Stimulated activated CD4-positive, alpha-beta T cell treated with anti-CD3 and anti-CD28 coated beads, Interleukin-1b, Interleukin-23, amount 100 ng/mL, for 4 hours (primary cell): ENCODE measurements at places on chromosomes 13 and 19.

DNA sequence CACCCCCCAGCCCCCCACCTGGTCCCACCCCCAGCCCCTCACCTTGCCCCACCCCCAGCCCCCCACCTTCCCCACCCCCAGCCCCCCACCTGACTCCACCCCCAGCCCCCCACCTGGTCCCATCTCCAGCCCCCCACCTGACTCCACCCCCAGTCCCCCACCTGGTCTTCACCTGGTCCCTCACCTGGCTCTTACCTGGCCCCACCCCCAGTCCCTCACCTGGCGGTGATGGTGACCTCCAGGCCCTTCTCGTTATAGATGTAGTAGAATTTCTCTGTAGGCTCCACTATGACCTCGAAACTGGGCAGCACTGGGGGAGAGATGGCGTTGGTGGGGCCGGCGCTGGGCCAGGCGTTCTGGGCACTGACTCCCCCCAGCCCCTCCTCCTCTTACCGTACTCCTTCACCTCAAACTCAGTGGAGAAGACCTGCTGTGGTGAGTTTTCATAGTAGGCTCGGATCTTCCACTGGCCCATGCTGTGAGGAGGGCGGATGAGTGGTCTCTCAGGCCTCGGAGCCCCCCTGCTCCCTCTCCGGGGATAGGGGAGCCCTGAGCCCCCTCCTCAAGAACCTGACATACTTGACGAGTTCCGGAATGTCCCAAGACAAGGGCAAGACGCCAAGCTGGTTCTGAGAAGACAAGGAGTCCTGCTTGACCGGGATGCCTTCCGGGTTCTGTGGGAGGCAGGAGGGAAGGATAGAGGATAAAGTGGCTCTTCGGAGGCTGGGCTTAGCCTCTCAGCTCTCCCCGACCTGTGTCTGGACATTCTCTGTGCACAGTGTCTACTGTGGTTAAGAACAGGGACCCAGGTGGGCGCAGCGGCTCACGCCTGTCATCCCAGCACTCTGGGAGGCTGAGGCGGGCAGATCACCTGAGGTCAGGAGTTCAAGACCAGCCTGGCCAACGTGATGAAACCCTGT, 6.4 kb downstream of the C3 start:
- no peak for DNase-seq

- no peak for DNase-seq
Observed at GRCh38 chr19:46630586-46631205, 5.3 kb downstream of the GNG8 start.

- no peak for DNase-seq
Observed at GRCh38 chr13:73677048-73677601, 457.1 kb downstream of the KLF12 start.

- no peak for DNase-seq
Observed at GRCh38 chr13:113518076-113518803, 27.7 kb upstream of the DCUN1D2 start.

DNA sequence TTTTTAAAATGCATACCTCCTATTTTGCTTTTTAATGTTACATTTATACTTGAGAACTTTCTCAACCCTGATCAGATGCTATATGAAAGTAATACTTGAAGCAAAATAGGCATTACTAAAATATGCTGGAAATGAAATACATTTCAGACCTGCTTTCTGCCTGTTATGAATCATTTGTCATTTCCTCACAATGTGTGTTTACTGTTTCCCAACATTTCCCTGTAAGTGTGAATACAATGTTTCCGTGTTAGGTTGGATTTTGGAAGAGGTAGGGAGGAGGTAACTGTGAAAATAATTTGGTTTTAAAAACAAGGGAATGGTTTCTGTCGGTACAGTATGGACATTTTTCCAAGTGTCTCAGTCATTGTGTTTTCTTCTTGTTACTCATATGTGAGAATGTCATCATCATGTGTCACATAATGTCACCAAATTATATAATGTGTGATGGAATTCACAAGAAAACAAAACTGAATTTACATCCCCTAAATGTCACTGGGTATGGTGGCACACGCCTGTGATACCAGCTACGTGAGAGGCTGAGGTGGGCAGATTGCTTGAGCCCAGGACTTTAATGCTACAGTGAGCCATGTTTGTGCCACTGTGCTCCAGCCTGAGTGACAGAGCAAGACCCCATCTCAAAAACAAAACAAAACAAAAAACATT, 43.0 kb downstream of the ZAR1L start:
- DNase-seq, result no peak

DNA sequence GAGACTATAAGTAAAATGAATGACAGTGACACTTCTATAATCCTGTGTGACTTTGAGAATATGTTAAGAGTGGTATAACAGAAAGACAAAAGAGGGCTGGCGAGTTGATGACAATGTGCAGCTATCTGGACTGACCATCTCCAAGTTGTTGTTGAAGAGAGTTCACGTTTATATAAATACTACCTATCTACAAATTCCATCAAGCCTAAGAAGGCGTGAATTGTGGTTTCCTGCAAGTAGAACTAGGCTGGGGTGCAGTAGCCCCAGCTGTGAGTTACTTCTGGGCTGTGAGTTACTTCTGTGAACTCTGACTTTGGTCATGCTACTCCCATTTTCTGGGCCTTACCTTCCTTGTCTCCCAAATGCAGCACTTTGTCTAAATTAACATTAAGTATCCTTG, 561.0 kb downstream of the TBC1D4 start:
- DNase-seq, result no peak

GRCh38 chr13:97648881-97649224, 214.9 kb downstream of the RAP2A start:
- no peak for DNase-seq

DNA sequence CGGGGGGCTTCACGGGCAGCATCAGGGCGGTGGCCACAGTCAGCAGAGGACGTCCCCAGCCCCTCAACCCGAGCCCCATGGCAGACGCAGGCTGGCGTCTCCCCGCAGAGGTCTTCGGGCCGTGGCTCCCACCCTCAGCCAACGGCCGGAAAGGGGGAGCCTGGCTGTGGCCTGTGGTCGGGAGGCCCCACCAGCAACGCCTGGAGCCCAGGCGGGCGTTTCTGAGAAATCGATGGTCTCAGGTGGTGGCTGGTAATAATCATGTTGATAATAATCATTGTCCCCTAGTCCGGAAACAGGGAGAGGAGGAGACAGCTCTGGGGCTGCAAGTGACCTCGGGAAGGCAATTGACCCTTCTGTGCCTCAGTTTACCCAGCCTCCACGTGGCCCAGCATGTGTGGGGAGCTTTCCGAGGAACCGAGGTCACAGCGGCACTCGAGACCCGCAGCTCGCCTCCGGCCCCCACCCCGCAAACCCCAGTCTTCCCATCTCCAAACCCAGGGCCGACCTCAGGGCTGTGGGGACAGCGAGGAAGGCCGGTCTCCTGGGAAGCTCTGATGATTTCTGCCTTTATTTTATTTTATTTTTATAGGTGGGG, at the start of gene PRSS57:
TSS of gene PRSS57 (minus strand) at position 101 of the 598 bp plus-strand sequence. CDS start at position 79, 22 bp downstream.
- DNase-seq, result no peak

DNA sequence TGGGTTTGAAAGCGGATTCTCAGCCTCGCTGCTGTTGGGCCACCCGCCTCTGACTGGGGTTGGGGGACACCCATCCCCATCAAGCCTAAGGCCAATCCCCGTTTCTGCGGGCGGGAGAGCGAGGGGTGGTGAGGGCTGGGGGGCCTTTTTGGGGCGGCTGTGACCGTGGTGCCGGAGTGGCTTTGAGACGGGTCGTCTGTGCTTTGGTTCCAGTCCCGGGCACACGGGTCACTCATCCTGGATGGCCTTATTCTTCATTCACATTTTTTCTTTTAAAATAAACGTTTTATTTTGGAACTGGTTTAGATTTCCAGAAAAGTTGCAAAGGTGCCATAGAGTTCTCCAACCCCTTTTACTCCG, 1.6 kb downstream of the ZNRF4 start:
- DNase-seq, result no peak

DNA sequence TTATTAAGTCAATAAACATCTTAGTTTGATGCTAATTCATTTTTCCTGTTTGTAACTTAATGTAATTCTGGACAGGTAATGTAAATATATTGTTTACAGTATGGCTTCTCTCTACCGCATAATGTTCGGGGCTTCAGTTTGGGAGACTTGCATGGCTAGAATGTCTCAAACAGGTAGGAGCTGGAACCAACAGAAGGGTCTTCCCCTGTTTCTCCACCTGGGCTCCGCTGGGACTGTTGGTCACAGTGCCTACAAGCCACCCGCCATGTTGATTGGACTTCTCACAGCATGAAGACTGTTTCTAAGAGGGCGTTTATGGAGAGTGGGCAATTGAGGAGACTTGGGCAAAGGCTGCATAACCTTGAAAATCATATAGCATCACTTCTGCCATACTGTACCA, 148.6 kb downstream of the UFM1 start:
- no peak for DNase-seq

DNA sequence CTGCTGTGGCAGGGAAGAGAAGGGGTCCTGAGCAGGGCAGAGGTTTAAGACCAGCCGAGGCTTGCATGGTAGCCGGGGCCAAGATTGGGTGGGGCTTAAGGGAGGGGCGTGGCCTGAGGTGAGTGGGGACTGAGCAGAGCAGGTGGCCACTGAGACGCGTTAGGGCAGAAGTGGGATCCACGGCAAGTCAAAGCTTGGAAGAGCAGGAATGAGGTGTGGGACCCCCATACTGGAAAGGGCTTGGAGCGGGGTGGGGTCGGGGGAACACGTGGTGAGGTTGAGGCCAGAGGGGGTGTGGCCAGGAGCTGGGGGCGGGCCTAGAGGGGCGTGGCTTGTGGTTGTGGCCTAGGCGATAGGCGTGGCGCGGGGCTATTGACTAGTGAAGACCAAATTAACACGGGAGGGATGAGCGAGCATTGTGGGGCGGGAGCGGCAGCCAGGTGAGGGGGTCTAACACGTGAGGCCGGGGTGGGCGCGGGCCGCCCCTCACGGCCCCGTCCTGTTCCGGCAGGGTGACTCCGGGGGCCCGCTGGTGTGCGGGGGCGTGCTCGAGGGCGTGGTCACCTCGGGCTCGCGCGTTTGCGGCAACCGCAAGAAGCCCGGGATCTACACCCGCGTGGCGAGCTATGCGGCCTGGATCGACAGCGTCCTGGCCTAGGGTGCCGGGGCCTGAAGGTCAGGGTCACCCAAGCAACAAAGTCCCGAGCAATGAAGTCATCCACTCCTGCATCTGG, 3.3 kb downstream of the CFD start:
- DNase-seq, result peak; percentile 65

DNA sequence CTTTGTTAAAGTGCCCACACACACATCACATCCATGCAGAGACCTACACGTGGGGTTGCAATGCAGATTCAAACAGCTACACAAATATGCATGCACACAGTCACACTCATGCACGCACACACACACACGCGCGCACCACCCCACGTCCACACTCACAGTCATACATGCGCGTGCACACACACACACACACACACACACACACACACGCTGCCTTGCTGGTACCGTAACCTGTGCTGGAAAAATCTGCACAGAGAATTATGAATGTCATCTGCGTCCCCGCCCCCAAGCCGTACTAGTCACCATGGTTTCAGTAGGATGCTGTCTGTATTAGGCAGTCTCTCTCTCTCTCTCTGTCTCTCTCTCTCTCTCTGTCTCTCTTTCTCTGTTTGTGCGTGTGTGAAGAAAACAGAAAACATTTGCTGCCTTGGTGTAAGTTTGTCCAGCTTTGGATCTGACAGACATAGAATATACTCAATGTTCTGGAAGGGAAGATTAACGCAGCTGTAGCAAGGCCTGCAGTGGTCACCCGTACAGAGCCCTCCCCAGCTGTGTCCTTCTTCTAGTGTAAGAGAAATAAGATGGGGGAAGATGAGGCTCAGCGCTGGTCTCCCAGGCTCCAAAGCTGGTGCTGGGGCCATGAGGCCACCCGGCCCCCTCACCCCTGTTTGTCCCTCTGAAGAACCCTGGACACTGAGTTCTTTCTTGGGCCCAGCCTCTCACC, 26.4 kb upstream of the DPP9 start:
- DNase-seq, result no peak

DNA sequence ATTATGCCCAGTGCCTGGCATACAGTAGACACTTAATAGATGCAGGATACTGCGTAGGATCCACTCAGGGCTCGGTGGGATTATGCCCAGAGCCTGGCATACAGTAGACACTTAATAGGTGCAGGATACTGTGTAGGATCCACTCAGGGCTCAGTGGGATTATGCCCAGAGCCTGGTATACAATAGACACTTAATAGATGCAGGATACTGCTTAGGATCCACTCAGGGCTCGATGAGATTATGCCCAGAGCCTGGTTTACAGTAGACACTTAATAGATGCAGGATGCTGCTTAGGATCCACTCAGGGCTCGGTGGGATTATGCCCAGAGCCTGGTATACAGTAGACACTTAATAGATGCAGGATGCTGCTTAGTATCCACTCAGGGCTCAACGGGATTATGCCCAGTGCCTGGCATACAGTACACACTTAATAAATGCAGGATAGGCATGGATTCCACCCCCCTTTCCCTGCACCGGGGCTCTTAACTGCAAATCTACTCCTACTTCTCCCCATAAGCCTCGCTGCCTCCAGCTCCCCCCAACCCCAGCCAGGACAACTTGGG, 24.9 kb downstream of the SMIM24 start:
- DNase-seq, result no peak
